ENCODE measurements at places on chromosomes 12 and 14. TPM values are rescaled to one million over a fixed set of nuclear protein-coding genes. Genes with fewer than 3 reads are reported as not detected.

The PPP1R36 gene
- 0.18 TPM for total RNA-seq

The C3AR1 gene
- total RNA-seq: 2.3 TPM

The TCL1B gene
- total RNA-seq: not detected

The ANO2 gene
- 0.13 TPM for total RNA-seq

The GPD1 gene
- 129 TPM for total RNA-seq

The GPX2 gene
- total RNA-seq: 292 TPM

DNA sequence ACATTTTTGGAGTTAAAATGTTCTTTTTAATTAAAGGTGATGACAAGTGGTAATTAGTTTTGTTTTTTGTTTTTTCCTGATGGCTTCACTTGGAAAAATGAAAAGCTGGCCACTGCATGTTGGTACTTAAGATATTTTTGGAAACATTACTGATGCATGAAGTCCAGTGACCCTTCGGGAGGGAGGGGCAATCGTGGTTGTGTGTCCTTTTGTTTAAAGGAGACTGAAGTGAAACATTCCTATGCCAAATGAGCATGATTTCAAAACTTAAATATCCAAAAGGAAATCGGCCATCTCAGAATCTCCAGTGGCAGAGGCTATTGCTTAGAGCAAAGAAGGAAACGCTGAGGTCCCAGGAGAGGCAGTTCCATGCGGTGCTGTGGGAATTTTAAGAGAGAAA lies 20.1 kb downstream of the LTBP2 start:
- no peak for DNase-seq

DNA sequence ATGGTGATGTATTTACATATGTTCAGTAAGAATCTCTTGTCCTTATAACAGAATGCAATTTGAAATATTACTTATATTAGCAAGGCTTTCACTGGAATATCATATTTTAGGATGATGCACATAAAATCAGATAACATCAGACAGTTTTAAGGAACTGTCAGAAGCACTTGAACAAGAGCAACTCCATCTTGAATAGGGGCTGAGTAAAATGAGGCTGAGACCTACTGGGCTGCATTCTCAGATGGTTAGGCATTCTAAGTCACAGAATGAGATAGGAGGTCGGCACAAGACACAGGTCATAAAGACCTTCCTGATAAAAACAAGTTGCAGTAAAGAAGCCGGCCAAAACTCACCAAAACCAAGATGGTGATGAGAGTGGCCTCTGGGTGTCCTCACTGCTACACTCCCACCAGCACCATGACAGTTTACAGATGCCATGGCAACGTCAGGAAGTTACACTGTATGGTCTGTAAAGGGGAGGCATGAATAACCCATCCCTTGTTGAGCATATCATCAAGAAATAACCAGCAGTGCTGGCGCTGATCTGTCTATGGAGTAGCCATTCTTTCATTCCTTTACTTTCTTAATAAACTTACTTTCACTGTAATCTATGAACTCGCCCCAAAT lies 27.6 kb upstream of the ETV6 start:
- no peak for DNase-seq

DNA sequence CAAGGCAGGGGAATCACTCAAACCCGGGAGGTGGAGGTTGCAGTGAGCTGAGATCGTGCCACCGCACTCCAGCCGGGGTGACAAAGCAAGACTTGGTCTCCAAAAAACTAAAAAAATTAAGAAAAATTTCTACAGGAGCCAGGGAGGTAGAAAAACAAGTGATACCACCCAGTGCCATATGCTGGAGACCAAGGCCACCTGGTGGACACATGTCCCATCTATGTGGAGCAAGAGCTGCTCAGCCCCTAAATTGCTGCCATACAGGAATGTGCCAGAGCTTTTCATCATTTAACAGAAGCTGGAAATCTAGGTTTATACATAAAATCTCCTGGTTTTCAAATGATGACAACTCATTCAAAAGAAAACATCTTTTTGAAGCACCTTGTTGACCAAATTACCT lies 61.4 kb upstream of the ELK3 start:
- no peak for DNase-seq

GRCh38 chr14:65623759-65624158 lies 211.2 kb downstream of the FUT8 start:
- DNase-seq: no peak

DNA sequence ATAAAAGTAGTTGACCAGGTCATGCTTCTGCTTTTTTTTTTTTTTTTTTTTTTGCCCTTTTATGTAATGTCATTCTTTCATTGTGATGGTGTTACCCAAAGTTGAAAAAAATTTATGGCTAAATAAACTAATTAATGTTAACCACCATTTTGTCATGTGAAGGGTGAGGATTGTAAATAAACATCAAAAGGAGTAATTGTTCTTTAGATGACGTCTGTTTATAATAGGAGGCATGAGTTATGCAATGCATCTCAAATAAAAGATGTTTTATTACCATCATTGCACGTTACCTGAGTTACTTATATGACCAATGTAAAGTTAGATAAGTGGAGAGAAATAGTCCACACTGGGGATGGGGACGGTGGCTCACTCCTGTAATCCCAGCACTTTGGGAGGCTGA lies 349.9 kb upstream of the PDE3A start:
- no peak for DNase-seq

- no peak for DNase-seq
These were observed 61.0 kb downstream of the PPM1H start for GRCh38 chr12:62873826-62874448.

- no peak for DNase-seq
These were observed 266.9 kb upstream of the ATP2B1 start for GRCh38 chr12:89975574-89975973.
